Activated CD4-positive, alpha-beta T cell treated with anti-CD3 and anti-CD28 coated beads, Interleukin-2, amount 50 U/mL, for 1 hour (primary cell): ENCODE measurements at places on chromosomes 7 and 10.

DNA sequence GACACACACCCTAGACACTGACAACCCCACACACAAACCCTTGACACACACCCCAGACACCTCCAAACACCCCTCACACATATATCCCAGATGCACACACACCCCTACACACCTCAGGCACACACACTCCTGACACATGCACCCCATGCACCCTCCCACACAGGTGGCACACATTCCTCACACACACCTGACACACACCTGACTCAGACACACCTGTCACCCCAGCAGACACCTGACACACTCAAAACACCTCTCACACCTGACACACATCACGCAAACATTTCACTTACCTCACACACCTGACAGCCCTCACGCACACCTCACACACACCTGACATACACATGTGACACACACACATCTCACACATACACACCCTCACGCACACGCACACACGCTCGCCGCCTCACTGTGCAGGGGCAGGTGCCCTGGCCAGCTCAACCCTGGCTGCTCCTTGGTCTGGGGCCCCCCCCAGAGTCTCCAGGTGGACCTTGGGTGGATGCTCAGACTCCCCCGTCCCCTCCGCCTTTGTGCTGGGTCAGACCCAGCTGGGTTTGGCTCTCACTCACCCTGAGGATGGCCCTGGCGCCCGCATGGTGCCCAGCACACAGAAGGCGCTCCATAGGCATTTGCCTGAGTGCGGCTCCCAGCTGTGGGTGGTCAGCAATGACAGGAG is 3.1 kb upstream of the CALY start:
- no peak for DNase-seq

GRCh38 chr7:47258798-47259197 is 323.1 kb downstream of the TNS3 start:
- no peak for DNase-seq

GRCh38 chr7:30170476-30171205 is 35.9 kb downstream of the MTURN start:
- DNase-seq, result no peak

GRCh38 chr7:89002981-89003956 is 207.7 kb upstream of the TEX47 start:
- no peak for DNase-seq

GRCh38 chr10:75532253-75532924 is 101.0 kb downstream of the LRMDA start:
- no peak for DNase-seq
